ENCODE measurements at places on chromosomes 2 and 18. TPM values are rescaled to one million over a fixed set of nuclear protein-coding genes. Genes with fewer than 3 reads are reported as not detected.

- DNase-seq: no peak
Observed at GRCh38 chr2:44616667-44617155, 255.0 kb downstream of the CAMKMT start.

GRCh38 chr2:28354920-28355520, 37.6 kb upstream of the FOSL2 start:
- DNase-seq: no peak

GRCh38 chr2:112627060-112628040, 18.4 kb upstream of the SLC20A1 start:
- DNase-seq: peak; percentile 35

DNA sequence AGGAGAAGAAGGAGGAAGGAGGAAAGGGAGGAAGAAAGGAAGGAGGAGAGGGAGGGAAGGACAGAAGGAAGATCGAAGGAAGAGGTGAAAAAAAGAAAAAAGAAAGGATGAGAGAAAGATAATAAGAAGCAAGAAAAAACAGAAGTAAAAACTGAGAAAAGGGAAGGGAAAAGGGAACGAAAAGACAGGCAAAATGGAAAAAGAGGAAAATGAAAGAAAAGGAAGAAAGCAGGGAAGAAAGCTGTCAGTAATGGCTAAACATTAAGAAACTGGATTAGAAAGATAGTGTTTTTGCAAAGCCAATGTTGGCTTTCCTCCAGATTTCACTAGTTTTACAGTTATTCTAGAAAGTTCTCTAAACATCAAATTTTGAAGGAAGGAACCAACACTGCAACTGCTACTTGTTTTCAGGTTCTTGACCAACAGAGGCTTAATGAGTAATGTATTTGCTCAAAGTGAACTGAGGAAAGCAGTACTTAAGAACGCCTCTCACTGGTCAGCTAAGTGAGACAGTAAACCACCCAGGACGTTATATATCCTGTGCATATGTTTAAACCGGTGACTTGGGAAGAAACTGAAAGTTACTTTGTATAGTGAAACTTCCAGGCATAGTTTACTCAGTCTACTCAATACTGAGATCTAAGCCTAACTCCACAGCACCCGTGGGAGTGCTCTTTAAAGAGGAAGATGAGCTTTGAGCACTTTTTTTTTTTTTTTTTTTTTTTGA, 286.2 kb upstream of the TRIB2 start:
- no peak for DNase-seq

DNA sequence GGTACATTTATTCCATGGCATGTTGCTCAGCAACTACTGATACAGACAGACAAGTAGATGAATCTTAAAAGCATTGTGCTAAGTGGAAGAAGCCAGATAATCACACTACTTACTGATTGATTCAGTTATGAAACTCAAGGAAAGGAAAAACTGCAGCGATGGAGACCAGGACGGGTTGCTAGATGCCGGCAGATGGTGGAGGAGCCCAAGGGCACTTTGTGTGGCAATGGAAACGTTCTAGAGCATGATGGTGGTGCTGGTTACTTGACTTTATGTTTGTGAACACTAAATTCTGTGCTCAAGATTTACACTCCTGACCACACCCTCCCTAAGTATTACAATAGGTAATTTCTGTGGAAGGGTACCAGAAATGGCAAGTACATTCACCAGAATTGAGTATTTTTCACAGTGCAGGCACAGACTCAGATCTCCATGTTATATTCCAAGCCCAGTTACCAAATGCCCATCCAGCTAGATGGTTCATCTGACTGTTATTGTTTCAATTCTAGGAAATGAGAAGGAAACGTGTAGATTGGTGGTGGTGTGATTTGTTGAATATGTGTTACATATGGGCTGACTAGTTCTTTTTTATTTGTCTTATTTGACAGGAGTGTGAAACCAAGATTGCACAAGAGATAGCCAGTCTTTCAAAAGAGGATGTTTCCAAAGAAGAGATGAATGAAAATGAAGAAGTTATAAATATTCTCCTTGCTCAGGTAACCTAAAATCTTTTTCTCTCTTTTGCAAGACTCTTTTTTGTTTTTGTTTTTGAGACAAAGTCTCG, 55.1 kb downstream of the RALBP1 start:
- DNase-seq: no peak

GRCh38 chr2:101874069-101874468, 117.7 kb upstream of the IL1R2 start:
- DNase-seq: no peak

DNA sequence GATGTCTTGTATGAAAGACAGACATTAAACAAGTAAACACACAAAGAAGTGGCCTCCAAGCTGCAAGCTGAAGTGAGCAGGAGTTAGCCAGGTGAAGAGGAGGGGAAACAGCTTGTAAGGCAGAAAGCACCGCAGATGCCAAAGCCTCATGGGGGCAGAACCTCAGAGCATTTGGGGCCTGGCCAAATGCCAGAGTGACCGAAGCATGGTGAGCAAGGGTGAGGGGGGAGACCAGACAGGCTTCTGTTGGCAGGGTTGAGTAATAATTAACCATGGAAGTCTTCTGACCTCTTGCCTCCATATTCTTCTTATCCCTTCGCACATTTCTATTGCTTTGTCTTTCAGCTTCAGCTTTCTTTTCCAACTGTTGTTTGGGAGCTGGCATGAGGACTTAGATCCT, 5.6 kb downstream of the QPCT start:
- DNase-seq: no peak

GRCh38 chr2:88626171-88627054, 851 bp downstream of the EIF2AK3 start:
- no peak for DNase-seq

- no peak for DNase-seq
Observed at GRCh38 chr2:186664385-186665043, 29.3 kb upstream of the FAM171B start.

- DNase-seq: no peak
Observed at GRCh38 chr2:7758073-7758759, 841.0 kb downstream of the RNF144A start.

DNA sequence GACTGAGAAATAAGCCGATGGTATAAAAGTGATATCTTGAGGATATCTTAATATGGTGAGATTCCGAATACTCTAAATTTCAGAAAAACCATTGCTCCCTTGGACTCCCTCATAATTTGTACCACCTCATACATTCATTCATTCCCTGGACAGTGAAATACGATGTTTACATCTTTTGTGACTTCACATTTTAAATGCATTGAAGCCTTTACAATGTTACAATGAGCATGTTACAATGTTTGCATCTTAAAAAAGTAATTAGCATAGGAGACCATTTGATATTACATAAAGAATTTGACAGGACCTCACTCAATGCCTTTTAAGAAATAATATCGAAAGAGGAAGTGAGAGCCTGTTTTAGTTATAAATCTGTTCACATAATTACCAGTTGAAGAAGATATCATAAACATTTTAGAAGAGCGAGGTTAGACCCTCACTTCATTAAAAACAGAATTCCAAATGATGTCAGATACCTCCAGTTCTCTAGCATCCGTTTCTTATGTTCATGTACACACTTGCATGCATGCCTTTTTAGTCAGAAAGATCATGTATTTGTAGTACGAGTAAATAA, 372.0 kb downstream of the ARHGAP15 start:
- DNase-seq: no peak

- no peak for DNase-seq
Observed at GRCh38 chr2:230156782-230157699, 62.7 kb downstream of the SP110 start.

DNA sequence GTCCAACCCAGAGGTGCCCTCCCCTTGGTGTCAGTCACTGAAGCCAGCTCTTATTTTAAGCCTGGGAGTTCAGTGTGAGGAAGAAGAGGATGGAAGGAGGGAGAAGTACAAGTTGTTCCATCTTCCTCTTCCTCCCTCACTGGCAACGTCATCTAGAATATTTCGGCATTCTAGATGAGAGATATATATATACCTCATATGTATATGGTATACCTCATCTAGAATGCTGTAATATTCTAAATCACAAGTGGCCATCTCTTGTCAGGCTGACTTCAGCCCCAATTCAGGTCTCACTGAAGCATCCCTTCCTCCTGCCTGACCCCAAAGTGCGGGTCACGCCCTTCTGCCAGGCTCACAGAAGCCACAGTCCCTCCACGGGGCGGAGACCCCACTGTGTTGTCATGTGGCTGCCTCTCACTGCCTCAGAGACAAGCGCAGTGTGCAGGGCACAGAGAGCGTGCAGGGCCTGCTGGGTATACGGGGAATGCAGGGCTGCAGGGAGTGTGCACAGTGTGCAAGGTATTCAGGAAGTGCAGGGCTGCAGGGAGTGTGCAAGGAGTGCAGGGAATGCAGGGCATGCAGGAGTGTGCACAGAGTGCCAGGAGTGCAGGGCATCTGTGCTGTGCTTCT, 32.8 kb upstream of the B3GNT7 start:
- DNase-seq: no peak

GRCh38 chr2:11346023-11346482, 1.6 kb upstream of the ROCK2 start:
- no peak for DNase-seq

GRCh38 chr2:161995553-161996016, 78.4 kb downstream of the DPP4 start:
- DNase-seq: no peak

GRCh38 chr2:205713086-205713485, 30.8 kb downstream of the NRP2 start:
- DNase-seq: no peak

AGXT gene
- total RNA-seq: not detected

RAPGEF4 gene
- total RNA-seq: 15.4 TPM

TFPI gene
- 80.5 TPM for total RNA-seq
